Stimulated activated CD4-positive, alpha-beta T cell treated with anti-CD3 and anti-CD28 coated beads, Interleukin-15, amount 100 ng/mL, for 48 hours (primary cell): ENCODE measurements at places on chromosomes 1 and 21.

DNA sequence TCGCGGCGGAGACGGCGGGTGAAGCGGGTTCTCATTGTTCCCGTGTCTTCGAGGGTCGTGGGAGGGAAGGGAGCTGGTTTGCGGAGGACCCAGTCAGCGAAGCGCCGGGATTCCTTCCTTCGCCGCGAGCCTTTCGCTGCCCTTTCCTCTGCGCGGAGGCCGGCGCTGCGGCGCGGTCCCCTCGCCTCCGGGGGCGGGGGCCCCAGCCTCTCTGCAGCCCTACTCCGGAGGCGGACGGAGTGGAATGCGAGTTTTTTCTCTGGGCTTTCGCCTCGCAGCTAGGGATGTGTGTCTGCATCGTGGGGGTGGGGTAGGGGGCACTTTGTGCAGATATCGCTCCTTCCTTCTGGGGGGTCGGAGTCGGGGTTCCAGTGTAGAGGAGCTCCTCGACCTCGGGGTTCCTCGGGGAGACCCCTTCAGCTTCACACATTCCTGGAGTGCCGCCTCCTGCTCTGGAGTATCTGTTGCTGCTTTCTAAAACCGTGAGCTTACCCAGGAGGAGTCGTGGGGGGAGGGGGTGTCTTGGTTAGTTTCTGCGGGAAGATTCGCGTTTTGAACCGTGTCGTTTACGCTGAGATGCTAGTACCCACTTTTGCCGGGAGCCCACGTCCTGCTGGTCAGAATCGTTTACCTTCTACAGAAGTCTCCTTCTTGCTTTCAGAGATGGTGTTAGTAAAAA, 595 bp downstream of the RNF2 start:
- DNase-seq = peak; percentile 2

DNA sequence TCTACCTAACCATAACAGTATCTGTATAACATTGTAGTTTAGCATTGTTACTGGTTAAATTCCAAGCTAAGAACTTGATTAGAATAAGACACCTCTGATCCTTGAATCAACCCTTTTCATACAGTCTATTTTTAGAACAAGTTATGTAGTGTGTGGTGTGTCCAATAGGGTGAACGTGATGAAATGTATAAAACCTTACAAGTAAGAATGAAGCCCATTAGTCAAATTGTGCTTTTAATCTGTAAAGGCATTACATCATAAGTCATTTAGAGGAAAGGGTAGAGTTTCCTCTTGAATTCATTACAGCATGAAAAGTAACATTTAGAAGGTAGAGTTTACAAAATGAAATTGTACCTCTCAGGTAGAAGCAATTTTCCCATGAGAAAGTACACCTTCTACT, 479.2 kb downstream of the LTN1 start:
- no peak for DNase-seq

DNA sequence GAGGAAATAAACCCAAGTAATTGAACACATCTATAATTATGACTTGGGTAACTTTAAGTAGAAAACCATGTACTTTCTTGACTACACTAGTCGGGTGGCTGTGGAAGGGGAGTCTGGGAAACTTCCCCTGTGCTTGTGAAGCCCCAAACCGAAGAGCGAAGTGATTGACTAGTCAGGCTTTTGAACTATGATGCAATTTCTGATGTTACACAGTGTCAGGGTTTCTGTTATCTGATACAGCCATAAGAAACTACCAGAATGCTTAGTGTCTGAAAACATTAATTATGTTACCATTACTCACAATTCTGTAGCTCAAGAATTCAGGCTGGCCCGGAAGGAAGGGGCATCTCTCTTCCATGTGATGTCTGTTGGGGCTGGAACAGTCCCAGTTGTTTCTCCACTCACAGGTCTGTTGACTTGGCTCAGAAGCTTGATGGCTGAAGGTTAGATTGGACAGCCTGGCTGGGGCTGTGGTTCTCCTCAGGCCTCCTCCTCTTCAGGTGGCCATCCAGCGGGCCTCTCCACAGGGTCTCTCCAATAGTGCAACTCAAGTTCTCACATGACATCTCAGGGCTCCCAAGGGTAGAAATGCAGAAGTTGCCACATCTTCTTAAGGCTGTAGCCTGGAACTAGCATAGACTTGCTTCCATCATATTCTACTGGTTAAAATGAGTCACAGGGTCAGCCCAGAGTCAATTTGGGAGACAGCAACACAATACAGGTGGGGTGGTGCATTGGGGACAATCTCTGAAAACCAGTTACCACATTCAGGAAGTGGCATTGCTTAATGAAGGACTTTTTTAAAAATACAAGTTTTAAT, 8.3 kb upstream of the C8B start:
- no peak for DNase-seq

DNA sequence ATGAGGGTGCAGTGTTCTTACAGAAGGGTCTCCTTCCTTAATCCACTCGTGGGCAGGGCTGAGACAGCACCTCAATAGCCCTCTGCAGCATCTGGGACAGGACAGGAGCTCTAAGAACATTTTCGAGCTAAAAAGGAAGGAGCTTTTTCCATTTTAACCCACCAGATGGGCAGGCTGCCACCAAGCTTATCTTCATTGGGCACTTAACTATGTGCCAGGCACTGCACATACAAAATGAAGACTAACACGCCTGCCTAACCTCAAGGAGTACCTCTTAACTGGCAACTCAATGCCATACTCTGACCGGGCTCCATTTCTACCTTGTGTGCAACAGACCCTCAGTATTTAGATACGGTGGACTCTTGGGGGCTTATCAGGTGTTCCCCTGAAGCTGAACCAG, 48.2 kb downstream of the SSBP3 start:
- no peak for DNase-seq

DNA sequence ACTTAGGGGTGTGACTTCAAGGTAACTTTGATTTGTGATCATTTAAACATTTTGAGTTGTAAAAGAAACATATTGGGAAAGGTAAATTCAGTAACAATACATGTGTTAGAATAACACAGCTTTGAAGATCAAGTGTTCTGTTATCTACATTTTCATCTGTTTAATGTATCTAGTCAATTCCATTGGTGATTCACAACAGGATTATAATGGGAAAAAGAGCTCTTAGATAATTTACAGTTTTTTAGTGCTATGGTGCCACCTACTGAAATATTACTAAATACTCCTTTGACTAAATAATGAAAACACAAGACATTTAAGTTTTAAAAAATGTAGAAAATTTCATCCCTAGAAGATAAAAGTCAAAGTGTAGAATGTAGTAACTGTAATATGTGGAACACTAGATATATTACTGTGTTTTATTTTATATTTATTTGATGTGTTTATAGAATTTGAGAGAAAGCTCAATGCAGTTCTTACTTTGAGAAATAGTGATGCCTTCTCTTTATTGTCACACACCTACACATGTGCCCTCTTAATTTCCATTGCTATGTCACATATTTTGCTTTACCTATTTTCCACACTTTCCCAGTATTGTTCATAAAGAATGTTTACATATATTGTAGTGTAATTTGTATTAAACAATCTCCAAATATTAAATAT, 47.4 kb downstream of the PTPRC start:
- DNase-seq = no peak
